ENCODE measurements at places on chromosomes 12 and 14.

DNA sequence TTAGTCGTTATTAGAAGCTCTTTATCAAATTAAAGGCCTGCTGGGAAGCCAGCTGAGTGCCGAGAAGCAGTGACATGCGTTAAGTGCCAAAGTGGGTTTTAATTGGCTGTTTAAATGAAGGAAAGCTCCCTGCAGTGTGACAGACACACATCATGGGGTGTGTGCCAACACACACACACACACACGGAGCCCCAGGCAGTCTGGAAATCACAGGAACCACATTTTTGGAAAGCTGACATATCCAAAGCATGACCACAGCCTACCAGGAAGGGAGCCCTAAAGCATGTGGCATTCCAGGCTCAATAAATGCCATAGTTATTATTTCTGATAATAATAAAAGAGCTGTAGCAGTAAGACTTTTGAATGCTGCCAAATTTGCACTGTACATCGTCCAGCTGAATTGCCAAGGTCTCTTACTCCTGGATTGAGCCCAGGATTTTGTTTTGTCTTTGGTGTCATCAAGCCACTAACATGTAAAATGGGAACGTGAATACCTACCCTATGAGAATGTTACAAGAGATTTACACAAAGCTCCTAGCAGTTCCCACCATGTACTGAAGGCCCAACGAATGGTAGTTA is 135.1 kb downstream of the TMEM30B start:
- DNase-seq: no peak

GRCh38 chr14:103149351-103150237 is 26.3 kb downstream of the TNFAIP2 start:
- DNase-seq: no peak

DNA sequence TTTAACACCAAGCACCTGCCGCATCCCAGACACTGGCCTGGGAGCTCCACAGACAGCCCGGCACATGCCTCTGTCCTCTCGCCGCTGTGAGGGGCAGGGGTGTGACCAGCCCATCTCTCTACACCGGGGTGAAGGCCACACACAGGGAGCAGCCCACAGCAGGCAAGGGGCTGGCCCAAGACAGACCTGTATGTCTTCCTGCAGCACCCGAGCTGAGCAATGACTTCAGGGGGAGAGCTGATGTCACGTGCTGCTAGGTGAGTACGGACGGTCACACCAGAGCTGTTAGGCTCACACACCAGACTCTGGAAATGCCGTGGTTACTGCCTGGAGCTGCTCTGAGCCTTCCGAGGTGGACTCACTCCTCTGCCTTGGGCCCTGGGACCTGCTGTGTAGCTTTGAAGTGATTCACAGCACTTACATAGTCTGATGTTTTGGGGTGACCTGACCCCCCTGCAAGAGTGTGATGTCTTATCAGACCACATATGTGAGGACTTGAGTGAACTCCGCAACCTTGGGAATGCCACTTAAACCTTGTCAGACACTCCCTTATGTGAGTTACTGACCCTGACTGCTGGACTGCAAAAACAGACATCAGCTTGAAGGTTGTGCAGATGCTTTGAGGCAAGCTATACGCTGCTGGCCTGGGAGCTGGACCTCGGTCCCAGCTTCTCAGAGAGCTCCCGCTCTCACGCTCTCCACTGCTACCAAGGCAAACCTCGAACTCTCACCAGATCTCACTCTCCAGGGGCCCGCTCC is 1.8 kb downstream of the XRCC3 start:
- no peak for DNase-seq

DNA sequence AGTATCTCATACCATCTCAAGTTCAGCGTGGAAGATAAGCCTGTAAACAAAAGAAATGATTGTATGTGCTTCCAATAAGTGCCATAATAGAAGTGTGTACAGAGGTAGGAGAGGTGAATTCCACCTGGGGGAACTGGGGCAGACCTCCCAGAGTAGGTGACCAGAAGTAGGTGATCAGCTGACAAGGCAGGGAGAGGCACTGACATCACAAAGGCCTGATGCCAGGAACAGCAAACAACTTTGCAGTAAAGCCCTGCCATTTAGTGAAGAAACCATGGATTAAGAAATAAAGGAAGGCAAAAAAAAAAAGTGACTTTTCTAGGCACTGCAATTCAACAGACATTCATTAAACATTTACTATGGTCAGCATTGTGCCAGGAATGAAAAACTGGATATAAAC is 31.1 kb downstream of the NR1H4 start:
- DNase-seq: no peak

- DNase-seq: no peak
Observed at GRCh38 chr14:23005451-23006187, 4.3 kb downstream of the C14orf93 start.
